Activated T-helper 9 cell treated with anti-CD3 and anti-CD28 coated beads, Interleukin-2, amount 50 U/mL, for 16 hours (primary cell): ENCODE measurements at places on chromosomes 16 and 17.

DNA sequence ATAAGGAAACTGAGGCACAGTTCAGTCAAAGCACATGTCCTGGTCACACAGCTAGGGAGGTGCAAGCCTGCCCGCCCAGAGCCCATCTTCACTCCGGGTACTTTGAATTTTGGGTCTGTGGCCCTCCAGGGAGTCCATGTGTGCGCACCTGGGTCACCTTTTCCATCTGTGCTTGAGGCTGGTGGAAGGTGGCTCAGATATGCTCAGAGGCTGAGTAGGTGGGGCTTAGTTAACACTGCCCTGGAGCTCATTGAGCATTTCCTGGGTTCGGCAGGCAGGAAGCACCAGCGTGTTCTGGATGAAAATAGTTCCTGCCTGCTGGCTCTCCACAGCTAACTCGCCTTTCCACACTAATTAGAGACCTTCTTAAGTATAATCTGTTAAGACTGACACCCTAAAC is 19.2 kb downstream of the FAM234A start:
- DNase-seq, result no peak

- no peak for DNase-seq
These were observed 56.9 kb upstream of the RASL10B start for GRCh38 chr17:35674552-35674951.

GRCh38 chr17:81365601-81366585 is 29.4 kb upstream of the BAHCC1 start:
- no peak for DNase-seq

DNA sequence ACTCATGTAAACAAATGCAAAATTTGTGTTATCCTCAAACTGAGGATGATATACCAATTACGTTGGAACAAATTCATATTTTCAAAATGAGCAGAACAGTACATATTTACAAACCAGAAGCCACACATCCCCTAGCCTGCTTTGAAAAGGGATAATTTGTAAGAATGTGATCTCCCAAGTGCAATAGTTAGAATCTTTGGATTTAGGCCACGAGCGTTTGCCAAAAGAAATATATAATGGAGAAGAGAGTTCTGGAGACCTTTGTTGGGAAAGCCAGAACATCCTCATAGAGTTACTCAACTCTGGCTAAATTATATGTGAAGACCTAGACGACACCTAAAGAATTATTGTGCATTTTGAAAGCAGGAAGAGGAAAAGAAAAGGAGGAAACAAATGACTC is 449.3 kb downstream of the KCNJ2 start:
- no peak for DNase-seq

DNA sequence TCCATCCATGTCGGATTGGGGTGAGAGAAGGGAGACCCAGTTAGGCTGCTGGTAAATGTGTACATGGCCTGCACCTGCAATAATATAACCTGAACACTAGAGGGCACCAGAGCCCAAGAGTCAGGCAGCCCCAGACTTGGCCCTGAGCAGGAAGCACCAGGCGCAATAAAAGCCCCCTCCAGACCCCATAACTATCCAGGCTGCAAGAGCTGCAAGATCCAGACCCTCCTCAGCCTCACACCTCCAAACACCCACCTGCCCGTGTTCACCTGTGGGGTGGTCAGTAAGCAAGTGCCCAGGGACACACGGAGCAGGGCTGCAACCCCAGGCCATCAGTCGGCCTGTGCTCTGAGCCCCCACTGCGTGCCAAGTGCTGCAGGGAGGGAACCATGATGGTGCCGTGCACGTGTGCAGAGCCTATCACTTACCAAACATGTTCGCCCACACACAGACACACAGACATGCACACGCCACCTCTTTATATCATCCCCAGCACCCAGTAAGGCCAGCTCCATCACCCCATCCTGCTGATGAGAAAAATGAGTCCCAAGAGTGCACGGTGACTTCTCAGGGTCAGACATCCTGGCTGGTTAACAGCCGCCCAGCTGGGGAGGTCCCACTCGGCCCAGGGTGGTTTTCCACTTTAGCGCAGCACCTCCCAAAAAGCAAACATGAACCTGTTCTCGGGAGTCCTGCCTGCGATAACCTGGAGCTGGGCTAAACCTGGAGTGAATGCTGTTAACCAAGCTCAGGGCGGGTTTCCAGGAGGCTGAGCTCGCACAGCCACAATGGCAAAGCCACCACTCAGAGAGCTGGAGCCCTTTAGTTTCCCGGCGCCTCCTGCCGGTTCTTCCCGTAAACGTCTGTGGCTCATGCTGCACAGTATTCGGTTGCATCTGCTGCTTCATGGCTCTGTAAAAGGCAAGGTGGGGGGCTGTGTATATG is 439.8 kb downstream of the SOX9 start:
- no peak for DNase-seq

DNA sequence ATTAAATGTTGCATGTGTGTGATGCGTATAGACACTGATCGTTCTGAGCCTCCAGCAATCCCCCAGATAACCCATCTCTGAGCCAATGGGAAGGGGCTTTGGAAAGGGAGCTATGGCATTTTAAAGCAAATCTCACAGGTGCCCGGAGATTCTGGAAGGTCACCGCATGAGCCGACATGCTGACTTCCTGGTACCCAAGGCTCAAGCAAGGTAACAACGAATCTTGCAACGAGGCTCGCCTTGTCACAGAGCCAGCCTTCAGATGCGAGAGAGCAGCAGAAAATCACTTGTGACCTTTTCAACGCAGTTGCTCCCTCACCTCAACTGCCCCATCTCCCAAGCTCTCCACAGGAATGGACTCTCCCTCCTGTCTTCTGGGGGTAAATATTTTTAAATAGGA is 154.8 kb upstream of the CDH5 start:
- no peak for DNase-seq

GRCh38 chr17:7207120-7208001 is 12.3 kb downstream of the DLG4 start:
- DNase-seq, result no peak

- DNase-seq, result no peak
These were observed 252.3 kb downstream of the TOX3 start for GRCh38 chr16:52294660-52295059.

GRCh38 chr17:34758316-34758715 is 178.9 kb downstream of the TMEM132E start:
- DNase-seq, result no peak

GRCh38 chr16:29784901-29785500 is 5.5 kb upstream of the KIF22 start:
- DNase-seq, result peak; percentile 65

DNA sequence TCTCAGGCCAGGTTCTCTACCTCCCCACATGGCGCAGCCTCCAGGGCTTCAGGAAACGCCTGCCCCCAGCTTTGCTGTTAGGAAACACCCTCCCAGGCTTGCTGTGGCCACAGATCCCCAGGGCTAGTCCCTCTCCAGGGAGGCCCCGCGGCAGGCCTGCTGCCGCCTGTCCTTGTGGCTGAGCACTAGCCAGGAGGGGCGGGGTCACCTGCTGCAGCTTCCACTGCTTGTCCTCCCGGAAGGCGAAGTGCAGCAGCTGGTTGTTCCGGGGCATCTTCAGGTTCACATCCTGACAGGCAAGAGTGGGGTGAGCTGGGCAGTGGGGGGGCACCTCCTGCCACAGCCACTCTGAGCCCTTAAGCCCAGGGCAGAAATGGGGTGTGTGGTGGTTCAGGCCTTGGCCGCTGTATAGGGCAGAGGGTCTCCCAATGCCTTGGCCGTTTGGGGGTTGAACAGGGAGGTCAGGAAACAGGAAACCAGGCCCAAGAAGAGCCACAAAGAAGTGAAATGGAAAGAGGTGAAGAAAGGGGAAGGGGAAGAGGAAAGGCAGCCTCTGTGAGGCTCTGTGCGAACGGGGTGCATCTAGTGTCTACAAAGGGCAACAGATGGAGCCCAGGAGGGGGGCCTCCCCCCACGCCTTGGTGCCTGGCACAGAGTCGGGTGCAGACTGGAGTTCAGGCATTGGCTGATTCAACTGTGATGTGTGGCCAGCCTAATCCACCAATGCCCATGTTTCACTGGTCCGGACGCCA is 2.0 kb downstream of the ROGDI start:
- DNase-seq, result no peak

DNA sequence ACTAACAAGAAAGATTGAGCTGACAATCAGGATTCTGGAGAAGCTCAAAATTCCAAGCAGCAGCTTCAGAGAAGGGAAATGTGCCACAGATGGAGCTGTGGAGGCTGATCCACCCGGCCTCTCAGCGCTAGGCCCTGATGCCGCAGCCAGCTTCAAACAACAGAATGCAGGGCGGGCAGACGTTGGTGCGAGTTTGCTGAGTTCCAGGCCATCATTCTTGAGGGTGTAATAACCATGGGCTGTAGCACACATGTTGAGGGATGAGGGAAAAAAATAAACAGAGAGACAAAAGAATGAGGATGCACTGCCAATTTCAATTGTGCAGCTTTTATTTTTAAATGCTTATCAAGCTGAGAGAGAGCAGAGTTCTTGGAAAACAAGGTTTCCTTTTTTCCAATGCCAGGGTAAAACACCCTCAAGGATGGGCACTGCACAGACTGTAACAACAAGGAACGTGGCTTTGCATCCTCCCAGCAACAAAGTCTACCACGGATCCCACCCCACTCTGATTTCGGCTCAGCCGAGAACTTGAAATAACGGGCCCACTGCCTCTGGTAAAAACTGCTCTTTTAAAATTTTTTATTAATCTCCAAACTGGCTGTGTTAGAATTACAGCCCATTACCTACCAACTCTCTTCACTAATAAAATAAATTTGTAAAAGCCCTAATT is 90.2 kb downstream of the SMG6 start:
- no peak for DNase-seq

GRCh38 chr17:20257008-20257407 is 210.3 kb downstream of the LGALS9B start:
- no peak for DNase-seq

DNA sequence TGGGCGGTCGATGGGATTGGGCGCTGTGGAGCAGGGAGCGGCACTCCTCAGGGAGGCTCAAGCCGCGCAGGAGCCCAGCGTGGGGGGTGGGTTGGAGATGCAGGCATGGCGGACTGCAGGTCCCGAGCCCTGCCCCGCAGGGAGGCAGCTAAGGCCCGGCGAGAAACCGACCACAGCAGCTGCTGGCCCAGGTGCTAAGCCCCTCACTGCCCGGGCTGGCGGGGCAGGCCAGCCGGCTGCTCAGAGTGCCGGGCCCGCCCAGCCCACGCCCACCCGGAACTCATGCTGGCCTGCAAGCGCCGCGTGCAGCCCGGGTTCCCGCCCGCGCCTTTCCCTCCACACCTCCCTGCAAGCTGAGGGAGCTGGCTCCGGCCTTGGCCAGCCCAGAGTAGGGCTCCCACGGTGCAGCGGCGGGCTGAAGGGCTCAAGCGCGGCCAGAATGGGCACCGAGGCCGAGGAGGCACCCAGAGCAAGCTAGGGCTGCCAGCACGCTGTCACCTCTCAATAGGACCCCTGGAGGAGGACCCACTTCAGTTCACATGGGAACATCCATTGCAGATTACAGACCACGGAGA is 20.5 kb upstream of the METTL16 start:
- no peak for DNase-seq

DNA sequence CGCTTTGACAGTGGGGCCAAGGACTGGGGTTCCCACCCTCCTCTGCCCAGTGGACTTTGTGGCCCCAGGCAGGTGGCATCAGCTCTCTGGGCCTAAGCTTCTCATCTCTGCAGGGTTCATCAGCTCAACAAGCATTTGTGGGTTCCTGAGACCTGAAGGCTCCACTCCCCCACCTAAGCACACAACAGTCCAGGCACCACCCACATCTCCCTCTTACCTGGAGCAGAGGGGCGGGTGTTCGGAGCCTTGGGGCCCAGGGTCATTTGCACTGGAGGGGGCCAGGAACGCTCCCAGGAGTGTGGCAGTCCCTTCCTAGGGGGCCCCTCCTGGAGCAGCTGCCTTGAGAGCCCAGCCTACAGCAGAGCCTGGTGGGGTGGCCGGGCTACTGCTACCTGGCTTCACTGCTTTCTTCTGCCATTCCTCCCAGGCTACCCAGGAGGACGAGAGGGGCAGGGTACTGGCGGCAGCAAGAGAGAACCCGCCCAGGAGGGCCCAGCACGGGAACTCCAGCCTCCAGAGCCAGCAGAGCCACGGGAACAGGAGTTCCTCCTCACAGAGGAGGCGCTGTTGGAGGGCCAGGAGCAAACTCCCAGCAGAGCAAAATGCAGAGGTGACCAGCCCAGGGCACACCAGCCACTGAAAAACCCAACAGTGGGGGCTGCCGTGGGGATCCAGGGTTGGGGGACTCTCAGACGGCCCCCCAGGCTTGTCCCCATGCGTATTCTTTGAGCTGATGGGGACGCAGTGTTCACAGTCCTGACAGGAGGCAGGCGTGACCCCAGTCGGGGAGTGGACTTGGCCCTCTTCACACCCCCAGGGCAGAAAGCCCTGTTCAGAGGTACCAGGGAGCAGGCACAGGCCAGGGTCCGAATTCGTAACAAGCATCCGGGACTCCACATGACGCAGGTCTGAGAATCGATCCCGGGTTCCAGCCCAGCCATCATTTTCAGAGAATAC is 35.1 kb upstream of the SLC38A10 start:
- no peak for DNase-seq

DNA sequence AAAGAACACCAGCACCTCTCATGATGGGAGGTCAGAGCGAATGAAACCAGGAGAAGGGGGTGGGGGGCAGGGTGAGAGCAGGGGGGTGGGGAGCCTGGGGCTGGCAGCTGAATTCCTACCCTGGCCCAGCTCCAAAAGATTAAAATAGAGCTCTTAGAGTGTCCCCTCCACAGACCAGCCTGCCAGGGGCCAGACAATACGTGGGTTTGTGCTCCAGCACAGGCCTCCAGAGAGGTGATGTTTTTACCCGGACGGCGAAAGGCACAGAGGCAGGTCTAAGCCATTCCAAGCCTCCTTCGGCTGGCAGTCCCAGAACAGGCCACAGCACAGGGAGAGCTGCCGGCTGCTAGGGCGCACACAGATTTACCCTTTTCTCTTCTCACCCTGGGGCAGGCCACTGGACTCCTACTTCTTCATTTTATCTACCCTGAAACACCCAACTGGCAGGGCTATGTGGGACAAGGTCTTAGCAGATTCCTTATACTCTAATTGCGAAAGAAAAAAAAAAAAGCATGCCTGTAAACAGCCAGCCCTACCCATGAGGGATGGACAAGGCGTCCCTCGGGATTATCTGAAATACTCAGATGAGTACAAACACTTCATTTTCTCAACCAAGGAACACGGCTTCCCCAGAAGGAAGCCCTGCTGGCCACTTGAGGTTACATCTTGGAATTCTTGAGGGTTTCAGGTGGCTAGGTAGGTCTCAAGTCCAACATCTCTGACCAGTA is 71.9 kb upstream of the NOG start:
- no peak for DNase-seq

DNA sequence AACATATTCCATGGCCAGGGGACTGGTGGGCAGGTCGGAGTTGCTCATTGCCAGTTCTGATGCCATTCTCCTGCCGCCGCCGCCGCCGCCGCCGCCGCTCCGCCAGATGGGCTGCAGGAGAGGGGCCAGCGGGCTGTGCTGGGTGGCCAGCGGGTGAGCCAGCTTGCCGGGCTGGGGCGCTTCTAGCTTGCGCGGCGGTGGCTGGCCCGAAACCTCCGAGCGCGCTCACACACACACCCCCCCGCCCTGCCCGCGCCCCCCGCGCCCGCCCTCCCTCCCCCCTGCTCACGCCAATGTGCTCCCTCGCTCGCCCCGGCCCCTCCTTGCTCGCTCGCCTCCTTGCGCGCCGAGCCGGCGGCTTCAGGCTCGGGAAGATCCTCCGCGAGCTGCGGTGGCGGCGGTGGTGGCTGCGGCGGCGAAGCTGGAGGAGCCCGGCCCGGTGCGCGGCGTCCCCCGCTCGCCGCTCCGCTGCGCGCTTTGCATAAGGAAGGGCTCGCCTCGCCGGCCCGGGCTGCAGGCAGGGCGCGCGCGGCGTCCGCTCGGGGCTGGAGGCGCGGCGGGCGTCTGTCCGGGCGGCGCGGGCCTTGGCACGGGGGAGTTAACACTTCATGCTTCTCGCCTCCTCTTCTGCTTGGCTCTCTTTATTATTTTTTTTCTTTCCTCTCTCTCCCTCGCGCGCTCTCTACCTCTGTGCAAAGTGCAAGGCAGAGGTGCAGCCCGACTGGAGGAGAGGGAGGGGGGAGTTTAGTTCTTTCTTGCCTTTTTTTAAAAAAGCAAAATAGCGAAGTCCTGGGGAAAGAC is 500 bp downstream of the MAF start:
- peak; percentile 38 for DNase-seq
